ENCODE measurements at places on chromosomes 4 and X. TPM values are rescaled to one million over a fixed set of nuclear protein-coding genes. Genes with fewer than 3 reads are reported as not detected.

The FAM184B gene
- total RNA-seq = under 0.01 TPM

The GNRHR gene
- total RNA-seq = not detected

The PPARGC1A gene
- total RNA-seq = not detected

The SORCS2 gene
- total RNA-seq = 0.31 TPM

The CYBB gene
- total RNA-seq = not detected

The ZNF630 gene
- total RNA-seq = 1.1 TPM

The TMEM35A gene
- total RNA-seq = not detected

The GAB3 gene
- 0.11 TPM for total RNA-seq

The POU3F4 gene
- total RNA-seq = not detected

The SLC9A7 gene
- total RNA-seq = 22.4 TPM

The S100G gene
- not detected for total RNA-seq

The ARX gene
- not detected for total RNA-seq

The CDS1 gene
- 20.6 TPM for total RNA-seq

The CT45A5 gene
- total RNA-seq = not detected

The XKRX gene
- 0.08 TPM for total RNA-seq

The TREX2 gene
- total RNA-seq = 4.1 TPM

The ANOS1 gene
- total RNA-seq = 16.6 TPM

The PAGE2 gene
- not detected for total RNA-seq

The PSAPL1 gene
- not detected for total RNA-seq

The C1GALT1C1 gene
- total RNA-seq = 11.2 TPM

The NKX6-1 gene
- total RNA-seq = not detected

The ARL9 gene
- 0.08 TPM for total RNA-seq

The CRLF2 gene
- not detected for total RNA-seq

The CFAP47 gene
- not detected for total RNA-seq

The UGT2B17 gene
- not detected for total RNA-seq

The OTC gene
- total RNA-seq = not detected

The MAGEA1 gene
- not detected for total RNA-seq

The FANCB gene
- total RNA-seq = 2.3 TPM

The NLGN3 gene
- total RNA-seq = not detected

The SSX2 gene
- total RNA-seq = not detected

The LONRF3 gene
- total RNA-seq = not detected

The DCAF4L1 gene
- total RNA-seq = not detected

The TMPRSS11B gene
- total RNA-seq = not detected

The PDE5A gene
- total RNA-seq = 5.7 TPM

The CLIC2 gene
- total RNA-seq = not detected

The ARHGAP6 gene
- 0.08 TPM for total RNA-seq

The MTMR8 gene
- 0.95 TPM for total RNA-seq

The PABPC1L2A gene
- total RNA-seq = not detected

The TAF7L gene
- not detected for total RNA-seq

The EXOC1L gene
- total RNA-seq = not detected

The IDH3G gene
- 71.1 TPM for total RNA-seq

The RPA4 gene
- total RNA-seq = 0.34 TPM

The ERVMER34-1 gene
- total RNA-seq = 4.8 TPM
